ENCODE measurements at places on chromosomes 2 and 18. TPM values are rescaled to one million over a fixed set of nuclear protein-coding genes. Genes with fewer than 3 reads are reported as not detected.

The HOXD11 gene
- total RNA-seq = not detected

The ALKAL2 gene
- total RNA-seq = 1.3 TPM

The NT5DC4 gene
- total RNA-seq = not detected

The ROCK1 gene
- 63.2 TPM for total RNA-seq

The SALL3 gene
- total RNA-seq = not detected

Measured in fibroblast of the aortic adventitia (primary cell).